ENCODE measurements at places on chromosomes 2 and 18.

GRCh38 chr2:10521356-10522169 is 73.4 kb upstream of the ODC1 start:
- DNase-seq: no peak

DNA sequence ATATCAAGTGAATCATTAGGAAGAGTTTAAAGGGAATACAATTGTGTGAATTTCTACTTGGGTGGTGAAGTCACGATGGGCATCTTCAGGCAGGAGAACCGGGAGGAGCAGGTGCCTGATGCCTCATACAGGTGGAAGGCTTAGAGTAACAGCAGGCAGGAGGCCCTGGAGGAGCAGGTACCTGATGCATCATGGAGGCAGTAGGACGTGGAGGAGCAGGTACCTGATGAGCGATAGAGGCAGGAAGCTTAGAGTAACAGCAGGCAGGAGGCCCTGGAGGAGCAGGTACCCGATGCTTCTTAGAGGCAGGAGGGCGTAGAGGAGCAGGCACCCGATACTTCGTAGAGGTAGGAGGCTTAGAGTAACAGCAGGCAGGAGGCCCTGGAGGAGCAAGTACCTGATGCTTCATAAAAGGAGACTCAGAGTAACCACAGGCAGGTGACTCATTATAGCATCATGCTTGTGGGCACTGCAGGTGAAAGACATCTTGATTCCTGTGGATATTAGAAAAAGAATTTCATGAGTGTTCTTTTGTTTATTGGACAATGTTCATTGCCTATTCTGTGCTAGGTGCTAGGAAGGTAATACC is 133.9 kb downstream of the ATP9B start:
- no peak for DNase-seq

GRCh38 chr2:241390301-241391206 is 34.5 kb downstream of the FARP2 start:
- no peak for DNase-seq

- no peak for DNase-seq
Measured at GRCh38 chr2:219881851-219882250, 254.4 kb downstream of the SLC4A3 start.

DNA sequence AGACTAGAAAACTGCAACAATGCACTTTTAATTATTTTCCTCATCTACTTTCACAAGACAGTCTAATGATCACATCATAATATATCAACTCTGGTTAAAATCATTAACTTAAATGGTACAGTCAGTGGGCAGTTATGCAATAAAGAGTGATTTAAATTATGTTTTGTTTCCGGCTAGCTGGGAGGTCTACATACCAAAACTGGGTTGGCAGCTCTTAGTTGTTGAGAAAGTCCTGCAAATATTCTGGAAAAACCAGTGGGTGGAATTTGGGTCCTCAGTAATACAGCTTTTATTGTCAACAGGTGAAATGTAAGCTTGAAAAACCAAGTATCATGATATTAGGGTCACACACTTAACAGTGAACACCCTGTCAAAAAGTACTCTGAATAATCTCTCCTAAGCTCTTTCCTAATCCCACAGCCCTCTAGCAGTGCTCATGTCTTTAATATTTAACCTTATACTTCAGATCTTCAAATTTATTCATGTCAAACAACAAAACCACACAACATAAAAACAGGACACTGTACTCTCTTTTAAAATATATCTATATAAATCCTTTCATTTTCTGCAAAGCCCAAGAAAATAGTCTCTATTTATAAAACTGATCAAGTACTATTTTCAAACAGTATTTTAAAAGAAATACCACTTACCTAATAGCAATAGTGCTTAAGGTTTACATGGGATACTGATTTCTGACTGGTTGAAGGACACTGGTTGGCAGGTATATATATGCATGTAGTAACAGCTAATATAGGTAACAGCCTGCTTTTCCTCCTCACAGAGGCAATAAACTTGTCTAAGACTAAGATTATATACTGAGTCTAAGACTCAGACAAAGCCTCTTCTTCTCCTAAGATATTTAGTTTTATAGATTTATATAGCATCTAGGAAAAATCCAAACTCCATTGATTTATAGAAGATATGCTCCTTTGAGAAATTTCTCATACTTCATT is 103.8 kb downstream of the GAREM1 start:
- no peak for DNase-seq
